Stimulated activated CD4-positive, alpha-beta T cell treated with anti-CD3 and anti-CD28 coated beads, Interleukin-15, amount 100 ng/mL, for 24 hours (primary cell): ENCODE measurements at places on chromosomes 4 and X.

GRCh38 chrX:41629539-41629938 is 59.2 kb upstream of the GPR34 start:
- DNase-seq, result no peak

DNA sequence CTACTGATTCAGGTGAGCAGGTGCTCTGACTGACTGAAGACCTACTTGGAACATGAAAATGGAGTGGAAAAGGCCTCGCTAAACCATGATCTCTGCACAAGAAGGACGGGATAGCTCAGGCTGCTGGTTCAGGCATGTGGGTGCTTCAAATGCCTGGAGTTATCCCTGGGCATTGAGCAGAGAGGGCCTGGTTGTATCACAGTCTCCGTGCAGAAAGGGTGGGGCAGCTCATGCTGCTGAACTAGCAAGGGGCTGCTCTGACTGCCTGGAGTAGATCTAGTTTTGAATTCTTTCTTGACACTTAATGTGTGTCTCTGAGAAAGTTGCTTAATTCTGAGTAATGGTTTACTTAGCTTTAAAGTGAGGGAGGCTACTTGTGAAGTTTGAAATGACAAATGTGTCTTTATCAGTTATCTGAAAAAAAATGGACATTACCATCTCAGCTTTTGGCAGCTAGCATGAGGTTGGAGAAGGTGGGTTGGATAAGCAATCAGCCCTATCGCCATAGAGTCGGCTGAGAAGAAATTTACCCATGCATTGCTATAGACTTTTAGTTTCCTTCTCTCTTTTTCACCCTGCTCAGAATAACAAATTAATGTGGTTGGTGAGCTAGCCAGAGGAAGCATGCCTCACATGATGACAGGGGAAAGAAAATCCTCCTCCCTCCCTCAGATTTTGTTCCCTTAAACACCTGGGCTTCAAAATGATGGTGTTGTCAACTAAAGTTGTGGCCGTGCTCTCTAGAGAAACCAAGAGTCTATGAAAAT is 832.4 kb downstream of the STIM2 start:
- no peak for DNase-seq

GRCh38 chrX:38548508-38548907 is 12.8 kb upstream of the TSPAN7 start:
- DNase-seq, result no peak

DNA sequence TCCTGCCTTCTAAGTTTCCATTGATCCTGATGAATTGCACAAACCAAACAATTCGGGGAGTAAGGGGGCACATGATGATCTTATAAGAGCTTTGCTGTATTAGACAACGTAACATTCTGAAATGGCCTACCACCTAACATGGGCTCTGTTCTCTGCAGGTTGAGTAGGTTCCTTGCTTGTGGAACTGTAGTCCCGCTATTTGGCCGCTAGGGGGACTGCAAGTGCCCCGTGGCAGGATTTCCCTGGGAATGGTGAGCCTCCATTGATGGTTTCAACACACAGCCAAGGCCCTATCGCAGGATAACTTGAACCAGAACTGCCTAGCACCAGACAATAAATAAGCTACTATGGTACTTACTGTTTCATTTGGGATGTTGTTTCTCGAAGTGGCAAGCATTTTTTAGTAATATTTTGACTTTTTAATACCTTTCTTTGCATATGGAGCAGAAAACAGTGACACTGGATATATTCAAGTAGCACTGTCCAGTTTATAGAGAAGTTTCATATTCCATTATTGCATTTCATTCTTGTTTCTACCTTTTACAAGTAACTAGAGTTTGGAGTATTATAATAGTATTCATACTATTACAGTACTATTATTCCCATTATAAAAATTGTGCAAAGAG is 11.9 kb downstream of the AR start:
- peak; percentile 2 for DNase-seq

- no peak for DNase-seq
Observed at GRCh38 chr4:78621395-78621794, 69.8 kb downstream of the ANXA3 start.

- no peak for DNase-seq
Observed at GRCh38 chr4:141614878-141615586, 21.4 kb upstream of the IL15 start.

GRCh38 chrX:112696481-112696880 is 16.7 kb upstream of the LHFPL1 start:
- DNase-seq, result no peak

DNA sequence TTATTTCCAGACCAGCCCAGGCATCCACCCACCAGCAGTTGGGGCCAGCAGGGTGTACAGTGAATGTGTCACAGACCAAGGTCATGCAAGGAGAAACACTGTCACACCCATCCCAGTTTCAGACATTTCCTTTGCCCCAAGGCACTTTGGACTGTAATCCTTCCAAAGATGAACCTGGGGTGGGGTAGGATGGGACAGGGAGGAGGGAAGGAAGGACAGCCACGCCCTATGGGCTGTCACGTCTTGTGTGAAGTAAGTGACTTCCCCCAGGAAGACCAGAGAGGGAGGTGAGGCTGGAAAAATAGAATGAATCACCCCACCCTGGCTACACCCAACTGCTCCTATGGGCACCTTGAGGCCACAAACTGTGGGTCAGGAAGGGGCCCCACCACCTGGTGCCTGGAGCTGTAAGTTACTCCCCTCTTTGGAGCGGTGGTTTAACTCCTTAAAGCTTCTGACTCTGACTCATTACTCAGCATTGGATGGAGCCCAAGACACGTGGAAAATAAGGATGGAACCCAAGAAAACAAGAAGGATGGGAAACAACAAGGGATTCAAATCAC is 349.9 kb upstream of the KLF3 start:
- no peak for DNase-seq

DNA sequence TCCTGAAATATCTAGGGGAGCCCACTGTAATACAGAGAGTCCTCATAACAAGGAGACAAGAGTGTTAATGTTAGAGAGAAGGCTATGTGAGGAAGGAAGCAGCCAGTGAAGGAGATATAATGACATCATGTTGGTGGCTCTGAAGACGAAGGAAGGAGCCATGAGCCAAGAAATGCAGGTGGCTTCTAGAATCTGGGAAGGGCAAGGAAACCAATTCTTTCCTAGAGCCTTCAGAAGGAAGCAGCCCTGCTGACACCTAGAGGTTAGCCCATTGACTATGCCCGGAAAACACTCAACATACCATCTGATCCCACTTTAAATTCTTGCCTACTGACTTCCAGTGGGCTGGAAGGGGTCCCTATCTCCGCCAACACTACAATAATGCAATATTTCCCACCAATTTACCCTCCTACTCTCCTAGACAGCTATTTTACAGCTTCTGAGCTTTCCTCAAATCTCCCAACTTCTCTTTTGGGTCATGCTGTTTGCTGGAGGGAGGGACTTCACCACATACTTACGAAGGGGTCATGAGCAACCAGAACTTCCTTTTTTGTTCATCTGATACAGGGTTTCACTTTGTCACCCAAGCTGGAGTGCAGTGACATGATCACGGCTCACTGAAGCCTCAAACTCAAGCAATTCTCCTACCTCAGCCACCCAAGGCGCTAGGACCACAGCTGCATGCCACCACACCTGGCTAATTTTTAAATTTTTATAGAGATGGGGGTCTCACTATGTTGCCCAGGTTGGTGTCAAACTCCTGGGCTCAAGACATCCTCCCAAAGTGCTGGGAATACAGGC is 25.2 kb upstream of the G3BP2 start:
- DNase-seq, result peak; percentile 20

GRCh38 chrX:72306851-72307645 is 1.3 kb upstream of the CITED1 start:
- DNase-seq, result peak; percentile 39

DNA sequence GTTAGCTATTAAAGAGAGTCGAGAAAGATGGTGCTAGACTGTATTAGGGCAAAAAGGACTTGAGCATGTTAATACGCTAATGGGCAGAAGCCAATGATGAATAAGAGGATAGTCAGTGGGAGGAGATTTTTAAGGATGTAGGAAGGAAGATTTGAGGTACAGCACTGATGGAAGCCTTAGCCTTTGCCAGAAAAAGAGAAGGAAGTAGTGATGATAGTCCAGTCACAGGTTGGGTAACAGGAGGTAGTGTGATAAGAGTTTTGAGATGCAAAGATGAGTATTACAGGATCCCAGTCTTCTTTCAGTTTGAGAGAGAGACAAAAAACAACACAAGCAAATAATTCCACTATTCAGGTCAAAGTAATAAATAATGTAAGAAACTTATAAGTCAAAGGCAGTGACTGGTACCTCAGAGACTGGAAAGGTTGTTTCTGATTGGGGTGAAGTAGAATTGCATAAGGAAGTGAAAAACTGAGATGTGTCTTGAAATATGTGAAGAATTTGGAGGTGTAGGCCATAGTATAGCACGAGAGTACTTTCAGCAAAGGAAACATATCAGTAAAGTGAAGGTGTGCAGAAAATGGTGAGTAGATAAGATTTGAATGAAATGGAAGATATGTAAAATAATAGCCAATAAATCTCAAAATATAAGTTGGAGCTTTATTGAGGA is 22.1 kb upstream of the NDNF start:
- DNase-seq, result no peak

GRCh38 chr4:109576462-109576861 is 16.4 kb downstream of the MCUB start:
- DNase-seq, result no peak

- DNase-seq, result no peak
Observed at GRCh38 chr4:36189511-36190226, 54.6 kb downstream of the ARAP2 start.

- no peak for DNase-seq
Observed at GRCh38 chr4:71259911-71260331, 78.9 kb upstream of the SLC4A4 start.

DNA sequence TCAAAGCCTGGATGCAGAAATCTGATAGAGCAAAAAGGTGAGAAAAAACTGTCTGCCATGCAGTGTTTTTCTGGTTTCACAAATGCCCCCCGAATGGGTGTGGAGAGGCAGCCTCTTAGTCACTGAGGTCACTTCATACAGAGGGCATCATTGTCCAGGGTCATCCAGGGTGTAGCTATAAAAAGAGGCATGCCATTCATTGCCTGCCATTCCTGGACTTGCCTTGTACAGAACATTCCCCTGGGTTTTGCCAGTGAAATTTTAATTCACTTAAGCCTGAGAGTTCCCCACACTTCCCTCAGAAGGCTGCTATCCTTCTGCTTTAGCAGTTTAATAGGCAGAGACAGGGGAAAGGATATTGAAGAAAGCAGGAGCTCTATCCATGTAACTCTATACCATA is 230.3 kb downstream of the UNC5C start:
- DNase-seq, result no peak

- no peak for DNase-seq
Observed at GRCh38 chr4:84530454-84530853, 31.4 kb upstream of the NKX6-1 start.

GRCh38 chr4:13877626-13878025 is 250.1 kb upstream of the BOD1L1 start:
- no peak for DNase-seq

DNA sequence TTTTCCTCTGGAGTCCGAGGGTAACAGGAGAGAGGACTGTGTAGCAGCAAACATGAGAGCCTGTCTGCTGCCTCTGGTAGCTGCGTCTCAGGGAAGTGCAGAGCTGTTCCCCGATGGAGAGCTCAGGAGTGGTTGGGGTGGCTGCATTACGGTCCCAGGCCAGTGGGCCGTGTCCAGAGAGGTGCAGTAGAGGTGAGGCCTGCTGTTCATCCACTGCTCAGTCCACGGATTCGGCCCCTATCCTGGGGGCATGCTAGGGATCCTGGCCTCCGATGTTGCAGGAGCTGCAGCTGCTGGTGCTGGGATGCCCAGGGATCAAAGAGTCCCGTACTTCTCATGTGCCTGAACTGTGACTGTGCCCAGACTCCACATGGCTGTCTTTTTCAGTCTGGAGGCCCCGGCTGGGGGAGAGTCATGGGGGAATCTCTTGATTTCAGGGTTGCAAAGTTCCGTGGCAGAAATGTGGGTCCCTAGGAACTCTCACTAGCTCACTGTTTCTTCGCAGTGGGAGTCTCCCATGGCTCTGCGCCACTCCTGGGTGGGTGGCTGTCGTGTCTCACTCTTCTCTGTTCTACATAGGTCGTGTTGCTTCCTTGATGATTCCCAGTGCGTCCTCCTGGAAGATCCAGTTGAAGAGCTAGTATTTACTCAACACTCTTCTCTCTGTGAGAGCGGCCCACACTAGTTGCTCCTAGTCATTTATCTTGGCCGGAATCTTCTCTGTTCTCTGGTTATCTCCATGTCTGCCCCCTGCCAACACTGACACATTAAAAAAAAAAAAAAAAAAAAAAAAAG is 109.5 kb upstream of the CENPE start:
- no peak for DNase-seq

DNA sequence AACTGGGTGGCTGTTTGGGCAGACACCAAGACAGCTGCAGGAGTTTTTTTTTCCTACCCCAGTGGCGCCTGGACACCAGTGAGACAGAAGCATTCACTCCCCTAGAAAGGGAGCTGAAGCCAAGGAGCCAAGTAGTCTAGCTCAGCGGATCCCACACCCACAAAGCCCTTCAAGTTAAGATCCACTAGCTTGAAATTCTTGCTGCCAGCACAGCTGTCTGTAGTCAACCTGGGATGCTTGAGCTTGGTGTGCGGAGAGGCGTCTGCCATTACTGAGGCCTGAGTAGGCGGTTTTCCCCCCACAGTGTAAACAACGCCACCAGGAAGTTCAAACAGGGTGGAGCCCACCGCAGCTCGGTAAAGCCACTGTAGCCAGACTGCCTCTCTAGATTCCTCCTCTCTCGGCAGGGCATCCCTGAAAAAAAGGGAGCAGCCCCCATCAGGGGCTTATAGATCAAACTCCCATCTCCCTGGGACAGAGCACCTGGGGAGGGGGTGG is 171.4 kb downstream of the ARHGEF9 start:
- DNase-seq, result no peak
